ENCODE measurements at places on chromosomes 4 and X.

DNA sequence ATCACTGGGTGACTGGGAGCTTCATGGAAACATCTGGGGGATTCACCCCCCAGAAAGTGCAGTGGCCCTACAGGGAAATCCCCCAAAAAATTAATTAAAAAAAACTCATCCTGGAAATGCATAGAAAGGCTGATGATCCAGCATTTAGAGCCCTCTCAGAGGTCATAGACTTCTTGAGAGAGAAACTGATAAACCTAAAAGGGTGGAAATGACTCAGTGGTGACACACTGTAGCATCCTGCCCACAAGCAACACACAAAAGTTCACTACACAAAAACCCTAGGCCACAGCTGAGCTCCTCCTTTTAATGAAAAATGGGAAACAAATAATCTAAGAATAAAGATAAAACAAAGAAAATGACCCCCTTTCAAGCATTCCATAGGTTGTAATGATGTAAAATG, 911.5 kb downstream of the GLUD2 start:
- DNase-seq, result peak; percentile 2

- no peak for DNase-seq
Measured at GRCh38 chr4:169203891-169204290, 66.9 kb downstream of the SH3RF1 start.

DNA sequence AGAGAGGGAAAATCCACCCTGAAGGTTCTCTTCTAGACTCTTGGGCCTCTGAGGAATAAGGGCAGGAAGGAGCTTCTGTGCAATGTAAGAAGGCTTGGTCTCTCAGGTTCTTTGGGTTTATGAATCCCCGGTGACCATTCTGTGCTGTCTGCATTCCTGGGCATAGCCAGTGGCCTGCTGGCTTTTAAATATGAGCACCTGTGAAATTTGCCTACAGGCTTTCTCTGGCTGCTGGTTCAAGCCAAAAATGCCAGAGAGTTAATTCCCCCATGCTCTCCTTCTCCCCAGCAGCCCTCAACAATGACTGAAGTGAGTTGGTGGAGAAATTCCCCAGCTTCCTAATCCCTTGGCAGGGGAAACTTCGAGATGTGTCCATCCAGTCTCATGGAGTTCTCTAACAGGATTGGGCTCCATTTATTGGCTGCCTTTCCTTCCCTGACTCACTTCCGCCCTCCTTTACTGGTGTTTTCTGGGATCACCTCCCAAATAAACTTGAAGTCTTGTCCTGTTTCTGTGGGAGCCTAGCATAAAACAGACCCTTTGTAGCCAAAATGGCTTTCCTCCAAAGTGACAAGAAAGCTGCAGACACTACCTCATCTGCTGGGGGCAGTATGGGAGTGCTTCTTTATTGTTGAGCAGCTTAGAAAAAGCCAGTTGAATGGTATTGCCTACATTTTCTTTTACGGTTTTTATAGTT, 179.4 kb upstream of the CASK start:
- no peak for DNase-seq

DNA sequence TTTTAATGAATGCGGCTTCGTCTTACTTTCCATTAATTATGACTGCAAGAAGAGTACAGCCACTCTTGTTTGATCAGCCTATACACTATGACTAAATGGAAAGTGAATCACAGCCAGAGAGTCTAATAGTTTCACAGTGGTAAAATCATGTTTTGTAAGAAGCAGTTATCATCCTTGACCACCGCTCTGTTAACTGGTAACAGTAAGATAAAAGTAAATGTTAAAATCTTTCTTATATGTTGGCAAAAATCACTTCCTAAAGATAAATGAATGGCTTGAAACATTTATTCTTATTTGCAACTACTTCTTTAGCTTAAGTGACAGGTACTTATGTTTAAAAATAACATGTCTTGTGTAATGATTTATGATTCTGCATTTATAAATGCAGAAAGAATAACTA, 13.2 kb downstream of the GALNT7 start:
- no peak for DNase-seq

DNA sequence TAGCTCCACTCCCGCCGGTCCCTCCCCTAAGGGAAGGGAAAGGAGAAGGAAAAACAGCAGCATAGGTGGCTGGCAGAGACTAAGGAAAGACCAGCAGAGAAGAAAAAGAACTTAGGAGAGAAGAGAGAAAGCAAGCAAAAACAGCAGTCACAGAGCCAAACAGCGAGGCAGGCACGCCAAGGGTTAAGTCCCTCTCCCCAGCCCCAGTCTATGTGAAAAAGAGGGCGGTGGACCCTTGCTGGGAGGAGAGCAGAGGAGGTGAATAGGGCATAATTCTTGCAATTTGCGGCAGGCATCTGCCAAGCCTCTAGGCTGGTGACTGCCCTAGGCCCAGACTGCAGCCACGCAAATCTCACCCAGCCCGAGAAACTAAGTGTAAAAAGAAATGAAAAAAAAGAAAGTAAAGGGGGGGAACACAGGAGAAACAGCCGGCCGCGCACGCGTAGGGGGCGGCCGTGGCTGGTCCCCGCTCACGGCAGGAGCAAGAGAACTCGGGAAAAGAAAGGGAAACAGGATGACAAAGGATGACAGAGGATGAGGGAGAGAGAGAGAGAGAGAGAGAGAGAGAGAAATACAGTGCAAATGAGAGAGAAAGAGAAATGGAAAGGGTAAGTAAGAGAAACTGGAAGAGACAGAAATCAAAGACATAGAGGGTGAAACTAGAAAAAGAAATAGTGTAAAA, 48.6 kb downstream of the MAGEA9 start:
- no peak for DNase-seq

DNA sequence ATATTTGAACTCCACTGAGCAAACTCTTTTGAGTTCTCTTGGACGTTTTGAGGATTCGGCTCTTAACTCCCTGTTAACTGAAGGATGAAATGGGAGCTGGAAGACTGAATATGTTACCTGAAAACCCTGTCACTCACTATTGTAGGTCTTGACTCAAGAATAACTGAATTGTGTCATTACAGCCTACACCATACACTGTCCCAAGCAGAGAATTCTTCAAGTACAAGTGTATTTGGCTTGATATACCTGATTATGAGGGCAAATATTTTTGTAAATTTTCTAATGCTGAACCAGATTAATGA, 276.1 kb downstream of the CFAP299 start:
- DNase-seq, result no peak

DNA sequence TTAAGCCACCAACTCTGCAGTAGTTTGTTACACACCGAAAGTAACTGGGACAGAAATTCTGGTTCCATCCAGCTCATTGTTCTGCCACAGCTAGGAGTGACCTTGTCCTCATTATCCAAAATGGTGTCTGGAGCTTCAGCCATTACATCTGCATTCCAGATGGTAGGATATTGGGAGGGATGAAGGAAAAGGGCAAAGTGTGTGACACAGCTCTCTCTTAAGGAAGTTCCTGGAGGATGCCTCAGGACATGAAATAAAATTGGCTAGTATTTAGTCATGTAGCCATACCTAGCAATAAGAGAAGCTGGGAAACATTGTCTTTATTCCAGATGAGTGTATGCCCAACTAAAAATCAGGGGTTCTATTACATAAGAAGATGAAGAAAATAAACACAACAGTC, 262.0 kb downstream of the BCOR start:
- DNase-seq, result no peak

- DNase-seq, result peak; percentile 82
Measured at GRCh38 chrX:110442635-110443034, 84.0 kb downstream of the RTL9 start.

DNA sequence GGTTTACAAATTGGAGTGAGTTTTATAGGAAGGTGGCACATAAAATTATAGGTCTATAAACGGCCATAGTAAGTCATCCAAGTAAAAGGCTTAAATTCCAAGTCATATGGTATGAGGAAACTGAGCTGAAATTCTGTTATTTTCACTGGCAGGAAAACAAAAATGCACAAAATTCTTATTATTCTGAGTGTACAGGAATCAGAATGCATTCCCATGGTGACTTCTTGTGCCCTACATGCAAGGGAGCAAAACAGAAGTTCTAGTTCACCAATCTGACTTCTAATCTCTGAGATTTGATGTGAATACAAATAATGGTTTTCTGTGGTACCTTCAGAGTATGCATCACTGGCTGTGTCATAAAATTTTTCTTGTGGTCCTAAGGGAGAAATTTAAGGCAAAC, 102.9 kb downstream of the CLCN4 start:
- DNase-seq, result no peak

- DNase-seq, result no peak
Measured at GRCh38 chrX:23749576-23749975, 6.5 kb upstream of the ACOT9 start.

DNA sequence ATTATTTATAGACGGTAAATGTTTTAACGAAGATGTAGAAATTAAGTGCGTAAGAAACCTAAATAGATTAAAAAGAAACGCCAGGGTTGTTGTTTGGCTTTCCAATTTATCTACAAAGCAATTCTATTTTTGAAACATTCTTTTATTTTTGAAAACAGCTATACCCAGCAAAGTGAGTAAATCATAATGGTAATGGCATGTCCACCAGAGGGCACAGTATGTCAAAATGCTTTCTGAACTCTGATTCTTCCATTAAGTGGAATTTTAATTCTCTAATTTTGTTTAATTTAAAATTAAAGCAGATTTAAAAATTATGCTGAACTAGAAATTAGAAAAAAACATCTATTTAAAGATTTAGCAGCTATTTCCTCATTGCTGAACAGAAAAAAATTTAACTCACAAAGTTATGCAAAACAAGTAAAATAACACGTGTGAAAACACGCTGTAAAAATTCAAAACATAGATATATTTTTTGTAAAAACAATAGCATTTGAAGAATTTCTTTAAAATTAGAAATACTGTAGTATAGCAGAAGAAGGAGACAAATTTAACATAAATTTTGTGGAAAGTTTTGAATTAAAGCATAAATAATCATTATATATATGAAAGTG, 26.5 kb downstream of the RASSF6 start:
- no peak for DNase-seq

DNA sequence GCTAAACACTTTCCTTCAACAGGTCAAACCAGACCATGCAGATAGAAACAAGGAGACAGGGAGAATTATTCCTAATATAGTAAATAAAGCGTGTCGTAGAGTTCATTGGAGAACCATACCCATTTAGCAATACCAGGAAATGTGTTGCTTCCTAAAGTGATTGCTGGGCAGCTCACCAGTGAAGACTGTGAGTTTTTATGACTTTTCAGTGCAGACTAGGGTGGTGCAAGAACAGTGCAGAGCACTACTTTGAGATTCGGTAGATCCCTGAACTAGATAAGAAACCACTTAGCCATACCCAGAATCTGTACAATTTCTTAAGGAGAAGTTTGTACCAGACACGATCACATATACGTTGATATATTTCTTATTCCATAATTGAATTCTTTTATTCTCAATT, 87.4 kb downstream of the EMCN start:
- no peak for DNase-seq

DNA sequence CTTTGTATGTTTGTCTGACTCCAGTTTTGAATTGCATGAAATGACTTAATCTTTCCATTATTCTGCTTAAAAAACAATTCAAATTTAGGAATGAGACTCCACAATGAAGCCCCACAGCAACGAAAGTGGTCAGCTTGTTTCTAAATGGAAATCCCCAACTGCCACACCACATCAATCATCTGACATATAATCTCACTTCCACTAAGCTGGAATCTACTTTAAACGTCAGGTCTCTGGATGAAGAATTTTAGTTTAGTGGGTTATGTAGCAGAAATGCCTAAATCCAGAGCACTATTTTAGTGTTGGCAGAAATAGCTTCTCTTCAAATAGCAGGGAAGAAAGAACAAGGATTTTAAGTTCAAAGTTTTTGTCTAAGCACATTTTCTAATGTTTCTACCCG, 1.7 kb upstream of the BMP2K start:
- DNase-seq, result no peak

GRCh38 chr4:74038425-74039314, at the start of gene CXCL3:
CXCL3 (minus strand) TSS chr4:74038689; CDS start chr4:74038611, 78 bp downstream.
- DNase-seq, result peak; percentile 35

GRCh38 chr4:83552083-83552482, 16.2 kb downstream of the GPAT3 start:
- DNase-seq, result peak; percentile 94

DNA sequence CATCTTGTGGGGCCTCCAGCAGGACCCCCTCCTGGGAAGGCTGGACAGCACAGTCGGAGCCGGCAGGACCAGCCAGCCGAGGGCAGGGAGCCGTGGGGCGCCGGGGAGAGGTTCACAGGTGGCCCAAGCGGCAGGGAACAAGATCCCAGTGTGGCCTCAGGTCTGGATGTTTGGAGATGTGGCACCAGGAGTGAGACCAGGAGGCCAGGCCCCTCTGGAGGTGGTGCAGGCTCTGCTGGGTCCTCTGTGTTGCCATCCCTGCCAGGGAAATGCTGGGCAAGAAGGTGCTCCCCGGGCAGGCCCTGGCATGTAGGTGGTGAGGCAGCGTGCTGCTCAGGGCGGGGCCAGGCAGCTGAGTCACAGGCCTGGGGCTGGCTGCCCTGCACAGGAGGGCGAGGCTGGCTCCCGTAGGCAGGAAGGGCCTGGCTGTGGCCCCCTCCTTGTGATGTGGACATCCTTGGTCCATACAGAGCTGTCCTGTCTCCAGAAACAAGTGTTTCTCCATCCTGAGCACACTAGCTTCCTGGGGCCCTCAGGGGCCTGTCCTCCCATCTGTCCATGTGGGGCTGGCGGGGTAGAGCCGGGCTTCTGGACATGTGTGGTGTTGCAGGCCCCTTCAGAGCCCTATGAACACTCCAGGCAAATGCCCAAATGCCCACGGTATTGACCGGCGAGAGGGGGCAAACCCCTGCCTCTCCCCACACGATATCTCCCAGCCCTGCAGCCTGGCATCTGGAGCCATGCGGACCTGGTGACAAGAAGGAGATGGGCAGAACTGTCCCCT, 4.8 kb upstream of the HGFAC start:
- DNase-seq, result no peak

DNA sequence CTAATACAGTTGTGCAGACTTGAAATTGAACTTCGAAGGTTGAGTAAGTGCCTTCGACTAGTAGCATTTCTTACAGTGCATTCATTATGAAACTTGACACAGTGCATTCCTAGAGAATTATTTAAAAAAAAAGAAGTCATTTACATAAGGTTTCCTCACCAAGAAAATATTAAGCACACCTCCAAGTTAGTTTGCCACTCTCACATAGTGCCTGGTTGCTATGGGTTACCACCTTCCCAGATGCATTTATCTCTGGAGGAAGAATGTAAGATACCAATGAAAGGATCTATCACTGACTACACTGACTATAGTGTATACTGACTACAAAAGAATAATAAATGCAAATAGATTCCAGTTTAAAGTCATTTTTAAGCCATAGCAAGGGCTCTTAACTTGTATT, 311.9 kb upstream of the RASGEF1B start:
- DNase-seq, result no peak

All from COLO829 (cell line).